ENCODE measurements at places on chromosomes 16 and 17.

- no peak for DNase-seq
Measured at GRCh38 chr16:47624563-47624962, 163.4 kb downstream of the PHKB start.

GRCh38 chr16:1469693-1470201, 5.1 kb downstream of the CLCN7 start:
- DNase-seq, result no peak

- DNase-seq, result peak; percentile 8
Measured at GRCh38 chr17:42459256-42459800, 650 bp downstream of the ATP6V0A1 start.

GRCh38 chr16:82990155-82990554, 363.4 kb downstream of the CDH13 start:
- no peak for DNase-seq

DNA sequence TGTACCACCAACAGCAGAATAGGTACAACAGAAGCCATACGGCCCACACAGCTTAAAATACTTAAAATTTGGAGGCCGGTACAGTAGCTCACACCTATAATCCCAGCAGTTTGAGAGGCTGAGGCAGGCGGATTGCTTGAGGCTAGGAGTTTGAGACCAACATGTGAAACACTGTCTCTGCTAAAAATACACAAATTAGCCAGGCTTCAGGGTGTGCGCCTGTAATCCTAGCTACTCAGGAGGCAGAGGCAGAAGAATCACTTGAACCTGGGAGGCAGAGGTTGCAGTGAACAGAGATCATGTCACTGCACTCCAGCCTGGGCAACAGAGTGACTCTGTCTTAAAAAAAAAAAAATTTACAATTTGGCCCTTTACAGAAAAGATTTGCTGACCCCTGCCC, 17.0 kb downstream of the GFOD2 start:
- no peak for DNase-seq

- DNase-seq, result no peak
Measured at GRCh38 chr16:10388988-10389387, 3.1 kb downstream of the ATF7IP2 start.

- DNase-seq, result no peak
Measured at GRCh38 chr16:87581857-87582215, 20.5 kb upstream of the JPH3 start.

- no peak for DNase-seq
Measured at GRCh38 chr16:72930396-72930795, 117.5 kb downstream of the ZFHX3 start.

GRCh38 chr17:80068301-80069222, 32.1 kb downstream of the CCDC40 start:
- DNase-seq, result no peak

DNA sequence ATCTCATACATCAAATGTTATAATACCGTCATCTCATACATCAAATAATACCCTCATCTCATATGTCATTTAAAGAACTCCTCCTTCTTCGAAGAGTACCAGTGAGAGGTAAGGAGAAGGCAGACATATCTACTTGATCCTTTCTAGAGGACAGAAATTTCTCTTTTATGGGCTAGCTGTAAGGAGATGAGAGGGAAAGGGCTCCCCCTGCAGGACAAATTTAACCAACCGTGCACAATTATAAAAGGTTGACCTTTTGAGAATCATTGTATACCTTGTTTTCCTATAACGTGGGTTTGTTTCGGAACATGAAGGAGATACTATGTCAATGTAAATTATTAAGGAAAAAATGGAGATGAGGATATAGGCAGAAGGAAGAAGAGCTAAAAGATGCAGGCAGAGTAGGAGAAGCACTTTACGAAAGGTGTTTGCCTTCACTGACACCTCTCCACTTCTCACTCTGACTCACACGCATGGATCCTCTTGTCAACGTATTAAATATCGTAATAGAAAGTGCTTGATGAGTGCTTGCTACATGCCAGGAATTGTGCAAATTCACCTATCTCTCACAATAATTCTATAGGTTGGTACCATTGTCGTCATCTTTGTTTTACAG, 465.9 kb upstream of the ERCC4 start:
- no peak for DNase-seq

DNA sequence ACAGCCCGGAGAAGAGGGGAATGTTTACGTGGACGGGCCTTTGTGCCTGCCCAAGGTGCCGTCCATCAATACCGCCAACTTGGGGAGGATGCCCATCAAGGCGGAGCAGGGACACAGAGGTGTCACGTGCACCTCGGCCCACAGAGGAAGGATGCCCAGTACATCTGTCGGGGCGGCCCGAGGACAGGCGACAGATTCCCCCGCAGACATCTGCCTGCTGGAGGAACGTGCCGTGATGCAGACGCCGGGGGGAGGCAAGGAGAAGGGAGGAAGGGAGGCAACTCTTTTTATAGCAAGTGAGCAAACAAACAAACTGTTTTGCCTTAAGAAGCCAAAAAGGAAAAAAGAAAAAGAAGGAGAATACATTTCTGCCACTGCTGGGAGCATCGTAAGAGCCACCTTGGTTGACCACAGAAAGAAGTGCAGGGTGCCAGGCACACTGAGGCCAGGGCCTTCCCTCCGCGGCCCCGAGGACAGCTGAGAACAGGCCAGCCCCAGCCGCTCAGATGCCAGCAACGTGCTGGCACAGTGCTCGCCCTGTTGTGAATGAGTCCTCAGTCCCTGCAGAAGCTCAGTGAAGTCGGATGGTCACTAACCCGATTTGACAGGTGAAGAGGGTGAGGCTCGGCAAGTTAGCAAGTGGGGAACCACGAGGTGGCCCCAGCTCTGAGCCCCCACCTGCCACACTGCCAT, 146.4 kb downstream of the RBFOX3 start:
- DNase-seq, result no peak

DNA sequence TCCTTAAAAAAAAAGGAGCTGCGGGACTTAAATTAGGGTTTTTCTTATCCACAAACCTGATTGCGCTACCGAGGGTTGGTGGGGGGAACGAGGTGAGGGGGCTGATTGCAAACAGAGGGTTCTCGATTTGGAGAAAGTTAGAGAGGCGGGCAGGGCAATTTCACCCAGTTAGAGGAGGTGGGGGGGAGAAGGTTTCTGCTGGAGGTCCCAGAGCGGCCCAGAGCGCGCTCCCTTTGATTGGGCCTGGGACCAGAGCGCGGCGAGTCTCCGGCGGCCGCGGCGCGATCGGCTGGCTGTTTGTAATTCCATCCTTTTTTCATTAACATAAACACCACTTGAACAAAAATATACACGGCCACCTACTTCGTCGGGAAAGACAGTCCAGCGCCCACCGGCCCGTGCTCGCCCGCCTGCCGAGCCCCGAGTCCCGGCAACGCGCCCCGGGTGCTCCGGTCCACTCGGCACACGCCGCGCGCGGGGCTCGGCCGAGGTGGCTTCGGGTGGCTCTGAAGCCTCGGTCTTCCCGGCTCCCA, 13.3 kb upstream of the FOXF1 start:
- DNase-seq, result no peak

DNA sequence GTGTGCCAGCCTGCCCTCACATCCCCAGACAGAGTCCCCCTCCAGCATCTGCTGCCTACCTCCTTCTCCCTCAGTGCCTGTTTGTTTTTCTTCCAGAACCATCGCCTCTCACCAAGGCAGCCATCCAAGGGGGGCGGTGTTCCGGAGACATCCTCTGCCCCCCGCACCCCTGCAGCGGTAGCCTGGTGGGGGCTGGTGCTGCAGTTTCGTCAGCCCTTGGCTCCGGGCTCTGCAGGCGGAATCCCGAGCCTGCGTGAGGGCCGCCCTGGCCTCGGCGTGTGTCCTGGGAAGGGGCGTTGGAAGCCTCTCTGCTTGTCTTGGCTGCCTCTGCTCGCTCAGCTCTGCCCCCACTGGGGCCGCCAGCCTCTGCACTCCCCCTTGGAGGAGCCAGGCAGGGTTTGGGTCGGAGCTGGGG, 126.0 kb upstream of the CIBAR2 start:
- no peak for DNase-seq

DNA sequence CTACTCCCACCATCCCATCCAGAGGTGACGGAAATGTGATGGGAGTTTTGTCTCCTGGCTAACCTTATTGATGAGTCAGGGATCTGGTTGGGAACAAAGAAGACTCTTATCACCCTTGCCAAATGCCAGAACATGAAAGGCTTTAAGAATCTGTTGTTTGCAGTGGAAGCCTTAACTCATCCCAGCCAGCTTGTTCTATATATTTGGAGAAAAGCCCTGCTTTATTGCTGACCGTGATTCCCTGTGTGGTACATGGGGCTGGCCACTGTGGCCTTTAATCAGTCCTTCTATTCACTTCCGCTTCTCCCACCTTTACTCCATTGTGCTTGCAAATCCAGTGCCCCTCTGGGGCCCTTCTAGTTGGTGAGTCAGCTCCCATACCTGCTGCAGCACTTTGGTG, 156.6 kb downstream of the PHKB start:
- DNase-seq, result no peak

DNA sequence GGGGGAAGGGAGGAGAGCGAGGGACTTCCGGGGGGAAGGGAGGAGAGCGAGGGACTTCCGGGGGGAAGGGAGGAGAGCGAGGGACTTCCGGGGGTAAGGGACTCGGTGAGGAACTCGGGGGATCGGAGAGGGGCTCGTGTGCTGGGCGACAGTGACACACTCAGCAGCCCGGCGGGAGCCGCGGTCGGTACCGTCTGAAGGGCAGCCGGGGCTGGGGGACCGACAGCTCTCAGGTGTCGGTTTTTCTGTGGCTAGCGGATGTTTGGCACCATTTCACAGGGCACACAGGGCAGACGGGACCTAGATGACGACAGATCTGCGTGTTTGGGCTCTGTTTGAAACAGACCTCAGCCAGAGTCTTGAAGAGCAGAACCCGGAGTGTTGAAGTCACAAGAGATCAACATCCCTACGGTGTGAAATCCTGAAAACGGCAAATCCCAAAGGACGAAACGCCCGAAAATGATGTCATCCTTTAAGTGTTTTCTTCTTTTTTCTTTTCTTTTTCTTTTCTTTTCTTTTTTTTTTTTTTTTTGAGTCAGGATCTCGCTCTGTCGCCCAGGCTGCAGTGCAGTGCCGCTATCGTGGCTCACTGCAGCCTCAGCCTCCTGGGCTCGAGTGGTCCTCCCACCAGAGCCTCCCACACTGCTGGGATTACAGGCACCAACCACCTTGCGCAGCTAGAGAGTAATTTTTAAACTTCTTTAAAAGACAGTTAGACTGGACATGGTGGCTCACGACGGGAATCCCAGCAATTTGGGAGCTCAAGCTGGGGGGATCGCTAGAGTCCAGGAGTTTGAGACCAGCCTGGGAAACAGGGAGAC, 23.9 kb downstream of the ZNF778 start:
- peak; percentile 50 for DNase-seq

DNA sequence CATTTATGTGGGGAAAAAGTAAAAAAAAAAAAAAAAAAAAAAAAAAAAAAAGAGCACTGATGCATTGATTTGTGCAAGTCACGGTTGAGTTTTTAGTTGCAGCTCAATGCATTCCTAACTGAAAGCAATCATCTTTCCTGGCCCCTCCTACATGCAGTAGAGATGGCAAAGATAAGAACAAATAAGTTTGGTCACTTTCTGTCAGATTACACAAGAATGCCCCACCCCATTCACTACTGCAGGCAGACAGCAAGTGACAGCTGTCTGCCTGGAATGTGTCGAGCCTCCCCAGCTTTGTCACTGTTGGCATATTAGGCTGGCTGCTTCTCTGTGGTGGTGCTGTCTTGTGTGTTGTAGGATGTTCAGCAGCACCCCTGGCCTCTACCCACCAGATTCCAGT, 243.5 kb downstream of the FOXL1 start:
- no peak for DNase-seq

GRCh38 chr16:84552135-84552534, 47.7 kb upstream of the MEAK7 start:
- DNase-seq, result no peak

GRCh38 chr16:27720731-27721530, 171.0 kb downstream of the KATNIP start:
- no peak for DNase-seq

DNA sequence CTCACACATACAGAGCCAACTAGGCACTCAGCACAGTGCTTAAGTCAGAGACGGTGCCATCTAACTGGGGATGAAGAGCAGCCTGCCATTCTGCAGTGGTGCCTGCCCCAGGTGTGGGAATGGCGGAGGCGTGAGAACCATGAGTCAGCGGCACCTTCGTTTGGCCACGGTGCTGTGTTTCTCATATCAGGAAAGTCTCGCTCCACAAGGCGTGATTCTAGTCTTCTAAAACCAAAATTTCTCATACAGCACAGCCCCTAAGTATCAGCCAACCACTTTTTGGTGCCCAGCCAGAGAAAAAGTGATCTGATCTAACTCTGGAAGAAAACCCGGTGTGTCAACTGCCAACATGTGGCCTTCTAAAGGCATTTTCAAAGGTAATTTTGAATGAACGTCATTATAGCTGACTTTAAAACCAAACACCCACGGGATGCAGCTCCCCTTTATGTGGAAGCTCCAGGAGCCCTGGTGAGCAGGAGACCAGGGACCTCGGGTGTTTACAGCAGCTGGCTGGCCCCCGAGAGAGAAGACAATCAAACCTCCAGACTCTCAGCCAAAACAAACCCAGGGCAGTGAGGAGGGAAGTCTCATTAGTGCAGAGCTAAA, 54.6 kb downstream of the ABCC12 start:
- no peak for DNase-seq

GRCh38 chr16:13109171-13109570, 207.8 kb downstream of the SHISA9 start:
- DNase-seq, result no peak

- no peak for DNase-seq
Measured at GRCh38 chr17:27746881-27747280, 53.4 kb downstream of the NOS2 start.

DNA sequence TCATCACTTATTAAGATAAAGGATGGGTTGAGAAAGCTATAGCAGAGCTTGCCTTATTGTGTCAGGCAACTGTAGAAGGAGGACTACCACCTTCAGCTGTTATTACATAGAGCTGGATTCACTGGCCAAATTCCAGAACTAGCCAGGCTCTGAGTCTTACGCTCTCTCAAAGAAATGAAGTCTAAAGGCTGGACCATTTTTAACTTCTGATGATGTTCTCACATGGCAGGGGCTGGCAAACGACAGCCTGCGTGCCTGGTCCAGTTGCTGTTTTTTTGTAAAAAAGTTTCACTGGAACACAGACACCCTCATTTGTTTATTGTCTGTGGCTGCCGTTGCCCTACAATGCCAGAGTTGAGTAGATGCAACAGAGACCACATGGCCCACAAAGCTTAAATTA, 21.2 kb downstream of the TRAF4 start:
- no peak for DNase-seq

DNA sequence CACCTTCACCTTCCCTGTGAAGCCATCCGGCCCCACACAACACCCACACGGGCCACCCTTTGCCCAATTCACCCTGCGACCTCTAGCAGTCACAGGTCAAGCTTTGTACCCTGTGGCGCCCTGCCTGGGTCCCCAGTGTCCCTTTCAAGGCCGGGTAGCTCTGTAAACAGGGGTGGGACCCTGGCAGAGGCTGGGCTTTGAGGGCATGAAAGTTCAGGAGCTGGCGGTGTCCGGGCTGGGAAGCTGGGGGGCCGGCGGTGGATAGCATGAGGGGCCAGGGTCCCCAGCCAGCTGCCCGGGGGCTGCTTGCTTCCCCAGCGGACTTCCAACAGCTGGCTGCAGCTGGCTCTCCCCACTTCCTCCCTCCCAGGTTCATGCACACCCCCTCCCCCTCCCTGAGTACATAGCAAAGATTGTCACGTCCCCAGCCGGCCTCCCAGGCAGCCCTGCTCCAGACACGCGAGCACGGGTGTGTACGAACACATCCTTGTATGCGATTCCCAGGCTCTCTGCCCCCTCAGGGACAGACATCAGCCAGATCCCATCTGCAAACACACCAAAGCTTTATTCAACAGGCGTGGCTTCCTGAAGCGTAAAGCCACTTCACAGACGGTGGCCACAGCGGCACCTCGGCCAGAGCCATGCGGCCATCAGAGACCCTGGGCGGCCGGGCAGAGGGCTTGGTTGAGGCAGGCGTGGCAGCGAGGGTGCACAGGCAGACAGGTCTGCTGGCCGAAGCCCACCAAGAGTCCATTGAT, 8.2 kb downstream of the NTHL1 start:
- no peak for DNase-seq
